Chondrocyte (in vitro differentiated cells): ENCODE measurements at places on chromosomes 1 and 21. TPM values are rescaled to one million over a fixed set of nuclear protein-coding genes. Genes with fewer than 3 reads are reported as not detected.

GRCh38 chr1:47812904-47813514, 184.2 kb downstream of the TRABD2B start:
- no peak for DNase-seq

DNA sequence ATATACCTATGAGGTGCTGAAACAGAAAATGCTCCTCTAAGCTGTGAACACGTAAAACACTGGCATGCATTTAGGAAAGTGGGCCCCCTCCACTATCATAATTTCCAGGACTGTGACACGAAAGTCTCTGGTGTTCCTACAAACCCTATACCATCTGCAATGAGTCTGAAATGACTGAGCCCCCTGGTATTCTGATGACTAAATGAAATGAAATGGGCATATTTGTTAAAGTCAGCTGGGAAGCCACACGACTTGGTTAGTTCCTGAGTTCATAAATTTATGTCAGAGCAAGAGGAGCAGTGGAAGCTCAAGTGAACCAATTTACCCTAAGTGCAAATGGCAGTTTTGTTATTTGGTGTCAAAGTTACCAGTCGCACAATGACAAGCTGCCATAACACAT, 182.3 kb downstream of the KCTD3 start:
- DNase-seq: no peak

DNA sequence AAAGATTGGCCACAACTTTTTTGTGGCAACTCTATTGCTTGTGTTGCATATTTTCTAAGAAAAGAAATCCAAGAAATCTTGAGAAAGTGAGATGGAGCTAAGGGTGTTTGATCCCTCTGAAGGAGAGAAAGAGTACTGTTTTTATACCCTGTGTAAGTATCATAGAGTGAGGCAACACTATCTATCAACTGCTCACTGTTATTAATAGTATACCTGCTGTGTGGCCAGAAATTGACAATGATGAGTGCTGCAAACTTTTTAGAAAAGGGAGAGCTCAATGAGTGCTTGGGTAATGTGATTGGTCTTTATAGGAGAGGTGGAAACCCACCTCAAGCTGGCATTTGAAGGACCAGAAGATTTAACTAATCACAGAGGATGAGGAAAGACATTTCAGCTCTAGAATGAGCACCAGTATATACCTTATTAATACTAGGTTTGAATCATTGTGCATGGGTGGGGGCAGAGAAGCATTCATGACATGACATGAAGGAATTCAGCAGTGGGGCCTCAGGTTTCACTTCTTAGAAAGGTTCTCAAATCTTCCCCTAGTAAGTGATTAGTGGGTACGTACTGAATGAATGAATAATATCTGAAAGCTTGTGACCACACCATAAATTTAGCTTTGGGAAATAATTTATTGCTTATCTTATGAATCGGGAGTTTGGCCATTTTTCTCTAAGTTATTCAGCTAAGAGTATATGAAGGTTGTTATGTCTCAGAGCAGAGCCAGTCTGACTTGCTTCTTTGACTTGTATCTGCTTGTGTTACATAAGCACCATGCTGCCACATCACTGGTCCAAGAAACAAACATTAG, 169.2 kb upstream of the SGIP1 start:
- DNase-seq: no peak

DNA sequence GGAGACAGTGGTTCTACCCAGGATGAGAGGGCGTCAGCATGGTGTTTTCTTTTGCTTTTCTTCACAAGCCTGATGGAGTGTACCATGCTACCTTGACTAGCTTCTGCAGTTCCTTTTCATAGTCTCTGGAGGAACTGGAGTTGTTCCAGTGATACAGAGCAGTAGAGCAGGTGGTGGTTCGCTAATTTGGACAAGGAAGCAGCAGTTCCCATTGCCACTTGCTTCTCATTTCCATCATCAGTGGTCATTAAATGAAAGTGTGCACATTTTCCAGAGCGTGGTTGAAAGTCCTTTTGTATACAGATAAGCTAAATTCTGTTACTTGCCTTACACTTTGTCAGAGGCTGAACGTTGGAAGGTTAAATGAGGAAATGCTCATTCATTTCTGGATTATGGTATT, 182.3 kb downstream of the C1orf21 start:
- DNase-seq: no peak

GRCh38 chr21:43333298-43334062, 93.5 kb downstream of the SIK1 start:
- no peak for DNase-seq

DNA sequence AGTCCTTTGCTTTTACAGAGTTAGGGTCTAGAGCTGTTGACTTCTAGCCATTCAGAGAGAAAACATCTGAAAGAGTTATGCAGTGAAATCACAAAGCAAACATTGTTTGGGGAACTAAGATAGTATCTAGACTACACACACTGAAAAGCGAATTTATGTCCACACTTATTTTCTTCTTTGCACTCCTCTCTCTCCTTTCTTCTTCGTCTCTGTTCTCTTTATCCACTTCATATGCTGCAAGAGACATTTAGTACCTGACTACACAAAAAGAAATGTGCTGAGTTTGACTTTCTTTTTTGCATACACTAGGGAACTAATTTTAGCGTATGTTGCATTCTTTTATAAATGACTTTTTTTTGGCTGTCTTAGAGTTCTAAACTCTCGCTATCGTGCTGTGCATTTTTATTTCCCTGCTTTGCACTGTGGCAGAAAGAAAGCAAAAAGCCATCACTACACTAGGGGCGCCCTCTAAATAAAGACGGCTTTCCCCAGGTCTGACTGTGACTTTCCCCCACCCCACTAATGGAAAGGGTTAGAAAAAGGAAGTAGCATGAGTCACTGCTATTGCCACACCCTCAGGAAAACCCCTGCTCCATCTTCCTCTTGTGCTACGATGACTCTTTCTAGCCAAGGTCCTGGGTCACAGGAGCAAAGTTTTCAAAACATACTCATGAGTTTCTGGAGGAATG, 65.7 kb downstream of the MAP3K7CL start:
- DNase-seq: no peak

- no peak for DNase-seq
Measured at GRCh38 chr21:29334717-29335428, 36.2 kb downstream of the BACH1 start.

- no peak for DNase-seq
Measured at GRCh38 chr1:239361403-239361802, 25.0 kb upstream of the CHRM3 start.

DNA sequence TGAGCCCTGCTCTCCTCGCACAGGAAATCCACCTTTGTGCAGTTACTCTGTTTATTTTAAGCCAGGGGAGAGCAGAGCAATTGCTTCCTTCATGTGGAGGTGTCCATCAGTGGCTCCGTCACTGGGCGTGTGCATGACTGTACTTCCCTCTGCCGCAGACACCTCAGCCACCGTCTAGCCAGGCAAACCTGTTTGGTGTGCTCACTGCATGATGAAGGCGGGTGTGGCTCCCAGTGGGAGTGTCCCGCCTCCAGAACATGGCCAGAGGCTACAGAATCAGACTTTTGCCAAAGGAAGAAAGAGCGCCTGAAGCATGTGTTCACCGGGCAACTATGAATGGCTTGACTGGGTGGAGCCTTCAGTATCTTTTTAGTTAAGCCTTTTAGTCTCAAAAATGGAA, 26.1 kb upstream of the LAMC2 start:
- no peak for DNase-seq

DNA sequence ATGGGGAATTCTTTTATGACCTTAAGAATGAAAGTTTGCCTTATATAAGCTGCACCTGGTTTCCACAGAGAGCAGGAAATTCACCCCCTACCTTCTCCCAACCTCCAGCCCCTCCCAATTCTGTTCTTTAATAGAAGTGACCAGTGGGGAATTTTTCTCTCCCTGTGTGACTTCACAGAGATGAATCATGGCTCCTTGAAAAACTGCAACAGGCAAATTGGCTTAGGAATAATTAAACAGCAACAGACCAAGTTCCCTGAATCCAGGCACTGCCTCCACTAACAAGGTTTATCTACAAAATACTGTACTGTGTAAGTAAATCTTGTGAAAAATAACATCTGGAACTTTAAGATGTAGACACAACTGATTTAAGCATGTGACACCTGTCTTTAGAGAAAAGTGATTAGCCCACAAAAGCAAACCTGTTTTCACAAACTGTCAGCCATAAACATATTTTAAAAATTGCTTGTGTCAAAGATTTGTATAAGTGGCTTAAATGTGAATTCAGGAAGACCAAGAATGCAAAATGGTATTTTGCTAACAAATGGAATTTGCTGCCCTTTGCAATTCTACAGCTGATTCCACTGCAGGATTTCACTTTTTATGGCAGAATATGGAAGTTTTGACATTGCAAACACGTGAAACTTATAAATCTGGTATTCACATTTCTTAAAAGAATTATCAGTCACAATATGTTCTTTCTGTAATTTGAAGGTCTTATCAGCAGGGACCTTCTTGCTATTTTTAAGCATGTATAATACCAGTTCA, 54.0 kb downstream of the ALG14 start:
- no peak for DNase-seq

GRCh38 chr1:101139130-101139529, 97.7 kb upstream of the S1PR1 start:
- DNase-seq: no peak

SPOCD1 gene
- 0.46 to 7.3 TPM (median 5.2 TPM) in 3 replicates for total RNA-seq

KCNJ9 gene
- not detected in 3 replicates for total RNA-seq

TRIM46 gene
- total RNA-seq: 9.6 to 10.7 TPM (median 9.7 TPM) in 3 replicates

SPATA17 gene
- total RNA-seq: 0.15 to 0.85 TPM in 2 of 3 replicates, not detected in the other

TEDDM1 gene
- not detected in 3 replicates for total RNA-seq

CSMD2 gene
- 0.10 to 0.55 TPM (median 0.46 TPM) in 3 replicates for total RNA-seq

OR2L8 gene
- total RNA-seq: not detected in 3 replicates

GUCA2A gene
- not detected in 3 replicates for total RNA-seq

PRR9 gene
- total RNA-seq: not detected in 3 replicates
